ENCODE measurements at places on chromosomes 16 and 17. TPM values are rescaled to one million over a fixed set of nuclear protein-coding genes. Genes with fewer than 3 reads are reported as not detected.

Gene WNT9B
- total RNA-seq, result not detected

Gene SAMD14
- not detected for total RNA-seq

Gene ZNF624
- 1.3 TPM for total RNA-seq

Gene UBE2O
- 18.6 TPM for total RNA-seq

Gene RNF135
- total RNA-seq, result 14.6 TPM

Gene ZNF267
- total RNA-seq, result 18.1 TPM

Data from SJSA1 (cell line).